Substantia nigra (tissue), 51 donors: ENCODE measurements at places on chromosomes 3 and 15.

DNA sequence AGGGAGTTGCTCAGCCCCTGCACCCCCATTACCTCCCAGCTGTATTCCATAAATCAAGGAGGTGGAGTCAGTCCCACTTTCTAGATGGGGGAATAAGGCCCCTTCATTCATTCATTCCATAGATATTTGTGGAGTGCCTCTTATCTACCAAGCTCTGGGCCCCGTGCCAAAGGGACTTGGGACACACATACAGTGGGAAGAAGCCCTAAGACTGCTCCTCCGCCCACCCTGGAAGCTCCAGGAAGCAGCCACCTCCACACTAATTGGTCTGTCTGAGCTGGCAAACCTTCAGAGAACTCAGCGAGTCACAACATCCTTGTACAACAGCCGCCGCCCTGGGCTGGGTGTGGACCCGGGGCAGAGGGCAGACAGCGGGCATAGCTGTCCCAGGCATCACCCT is 6.4 kb downstream of the STRA6 start:
- DNase-seq, result no peak

- no peak for DNase-seq
These were observed 15.6 kb downstream of the THBS1 start for GRCh38 chr15:39596358-39597051.

GRCh38 chr3:66797889-66798560 is 200.1 kb upstream of the KBTBD8 start:
- peak; percentile 33 for DNase-seq

- no peak for DNase-seq
These were observed 123.0 kb downstream of the TCF12 start for GRCh38 chr15:57041416-57041815.

- no peak for DNase-seq
These were observed 760.1 kb upstream of the NECTIN3 start for GRCh38 chr3:110311541-110311940.

GRCh38 chr3:194080913-194081800 is 54.8 kb upstream of the HES1 start:
- no peak for DNase-seq

DNA sequence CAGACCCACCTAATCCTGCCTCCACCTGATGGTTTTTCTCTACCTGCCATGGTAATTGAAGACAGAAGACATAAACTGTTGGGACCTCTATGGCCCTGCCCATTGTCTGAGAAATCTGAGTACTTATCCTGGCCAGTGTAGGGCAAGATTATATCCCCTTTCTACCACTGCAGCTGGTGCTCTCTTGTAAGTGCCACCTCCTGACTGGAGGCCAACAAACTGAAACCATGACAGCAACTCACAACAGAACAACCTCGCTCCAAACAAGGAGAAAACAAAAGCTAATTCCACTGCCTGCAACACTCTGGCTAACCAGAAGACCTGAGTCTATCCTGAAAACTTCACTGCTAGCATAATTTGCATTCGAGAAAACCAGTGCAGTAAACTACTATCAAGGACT is 82.9 kb downstream of the CLDN1 start:
- no peak for DNase-seq

DNA sequence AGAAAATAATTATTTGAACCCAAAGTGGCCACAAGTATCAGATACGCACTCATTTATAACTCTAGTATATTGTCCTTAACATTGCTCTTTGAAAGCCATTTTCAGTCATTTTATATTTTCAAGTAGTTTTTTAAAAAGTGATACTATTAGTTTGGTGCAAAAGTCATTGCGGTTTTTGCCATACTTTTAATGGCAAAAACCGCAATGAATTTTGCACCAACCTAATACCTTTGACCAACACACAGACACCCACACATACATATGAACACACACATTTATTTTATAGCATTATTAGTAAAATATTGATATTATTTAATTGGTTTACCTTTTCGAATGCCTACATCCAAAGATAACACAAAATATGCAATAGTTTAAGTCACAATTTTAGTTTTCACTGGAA is 154.3 kb downstream of the EPHA3 start:
- DNase-seq, result no peak

DNA sequence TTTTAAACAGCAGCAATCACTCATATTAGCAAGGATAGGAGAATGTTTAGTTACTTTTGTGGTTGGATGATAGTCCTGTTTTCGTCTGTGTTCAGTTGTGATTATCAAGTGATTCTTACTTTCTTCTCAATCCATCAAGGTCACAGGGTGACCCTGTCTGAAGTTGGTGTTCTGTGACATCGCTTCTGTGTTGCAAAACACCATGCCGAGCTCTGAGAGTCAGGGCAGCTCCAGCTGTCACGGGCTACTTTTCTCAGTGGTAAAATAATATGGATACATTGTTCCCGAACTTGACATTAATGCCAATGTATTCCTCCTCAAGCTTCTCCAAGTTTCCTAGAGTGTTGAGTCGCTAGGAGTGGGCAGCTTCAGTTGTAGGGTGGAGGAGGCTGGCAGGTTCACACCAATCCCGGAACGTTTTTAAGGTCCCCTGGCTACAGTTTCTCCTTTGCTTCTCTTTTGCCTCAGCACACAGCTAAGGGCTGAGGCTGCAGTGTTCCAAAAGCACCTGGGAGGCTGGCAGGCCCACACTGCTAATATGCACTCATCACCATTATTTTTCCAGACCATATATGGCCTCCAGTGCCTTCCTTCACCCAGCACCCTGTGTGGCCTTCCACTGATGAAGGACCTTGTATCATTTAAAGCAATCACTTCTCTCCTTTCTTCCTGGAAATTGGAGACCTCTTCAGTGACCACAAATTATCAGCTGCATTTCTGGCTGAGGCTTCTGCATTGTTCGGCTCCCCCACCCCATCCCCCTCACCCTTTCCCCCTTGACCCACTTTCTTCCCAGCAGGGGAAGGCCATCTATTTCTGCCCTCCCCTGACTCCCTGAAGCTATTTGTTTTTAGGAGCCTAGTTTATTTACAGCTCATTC is 25.8 kb downstream of the COLQ start:
- no peak for DNase-seq

- DNase-seq, result no peak
These were observed 255.1 kb upstream of the WNT5A start for GRCh38 chr3:55742022-55742831.

DNA sequence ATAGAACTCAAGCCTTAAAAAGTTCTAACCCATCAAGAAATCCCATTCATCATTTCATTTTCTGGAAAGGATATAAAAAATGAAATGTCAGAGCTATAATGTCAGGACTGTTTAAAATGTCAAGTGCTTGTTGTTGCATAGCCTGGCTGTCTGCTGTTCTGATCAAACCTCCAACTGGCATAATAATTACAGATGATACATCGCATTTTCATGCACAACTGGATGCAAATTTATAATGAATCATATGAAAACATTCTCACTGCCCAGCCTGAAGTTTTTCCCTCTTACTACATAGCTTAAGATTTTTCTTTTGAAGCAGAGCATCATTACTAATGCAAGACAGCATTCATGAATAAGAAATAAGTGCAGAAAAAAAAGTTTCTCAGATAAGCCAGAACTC is 46.5 kb downstream of the GUCA1C start:
- DNase-seq, result no peak

DNA sequence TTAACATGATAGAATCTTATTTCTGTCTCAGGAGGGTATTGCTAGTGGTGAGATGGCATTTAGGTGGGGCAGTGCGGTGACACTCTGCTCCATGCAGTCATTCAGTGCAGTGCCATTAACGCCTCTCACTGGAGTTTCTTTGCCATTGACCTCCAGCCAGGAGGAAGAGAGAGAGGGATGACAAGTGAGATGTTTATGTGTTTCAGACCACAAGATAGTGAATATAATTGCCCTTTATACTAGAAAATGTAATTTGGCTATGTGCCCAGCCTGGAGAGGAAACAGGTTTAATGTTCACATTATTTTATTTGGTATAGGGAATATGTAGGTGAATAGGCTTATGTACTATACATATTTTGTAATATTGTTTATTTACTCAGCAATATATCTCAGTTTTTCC is 84.5 kb downstream of the ZIC1 start:
- no peak for DNase-seq

DNA sequence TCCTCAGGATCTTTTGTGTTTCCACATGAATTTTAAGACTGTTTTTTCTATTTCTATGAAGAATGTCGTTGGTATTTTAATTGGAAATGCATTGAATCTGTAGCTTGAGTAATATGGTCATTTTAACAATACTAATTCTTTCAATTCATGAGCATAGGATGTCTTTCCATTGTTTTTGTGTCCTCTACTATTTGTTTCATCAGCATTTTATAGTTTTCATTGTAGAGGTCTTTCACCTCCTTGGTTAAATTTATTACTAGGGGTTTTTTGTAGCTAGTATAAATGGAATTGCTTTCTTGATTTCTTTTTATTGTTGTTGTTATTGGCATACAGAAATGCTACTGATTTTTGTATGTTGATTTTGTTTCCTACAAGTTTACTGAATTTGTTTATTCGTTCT is 17.3 kb upstream of the ATP2C1 start:
- no peak for DNase-seq

GRCh38 chr15:93644595-93644994 is 555.6 kb upstream of the RGMA start:
- DNase-seq, result no peak
